ENCODE measurements at places on chromosomes 6 and 20.

GRCh38 chr6:30490026-30490876 lies 942 bp downstream of the HLA-E start:
- DNase-seq = no peak

GRCh38 chr6:117559299-117559698 lies 43.0 kb downstream of the GOPC start:
- no peak for DNase-seq

DNA sequence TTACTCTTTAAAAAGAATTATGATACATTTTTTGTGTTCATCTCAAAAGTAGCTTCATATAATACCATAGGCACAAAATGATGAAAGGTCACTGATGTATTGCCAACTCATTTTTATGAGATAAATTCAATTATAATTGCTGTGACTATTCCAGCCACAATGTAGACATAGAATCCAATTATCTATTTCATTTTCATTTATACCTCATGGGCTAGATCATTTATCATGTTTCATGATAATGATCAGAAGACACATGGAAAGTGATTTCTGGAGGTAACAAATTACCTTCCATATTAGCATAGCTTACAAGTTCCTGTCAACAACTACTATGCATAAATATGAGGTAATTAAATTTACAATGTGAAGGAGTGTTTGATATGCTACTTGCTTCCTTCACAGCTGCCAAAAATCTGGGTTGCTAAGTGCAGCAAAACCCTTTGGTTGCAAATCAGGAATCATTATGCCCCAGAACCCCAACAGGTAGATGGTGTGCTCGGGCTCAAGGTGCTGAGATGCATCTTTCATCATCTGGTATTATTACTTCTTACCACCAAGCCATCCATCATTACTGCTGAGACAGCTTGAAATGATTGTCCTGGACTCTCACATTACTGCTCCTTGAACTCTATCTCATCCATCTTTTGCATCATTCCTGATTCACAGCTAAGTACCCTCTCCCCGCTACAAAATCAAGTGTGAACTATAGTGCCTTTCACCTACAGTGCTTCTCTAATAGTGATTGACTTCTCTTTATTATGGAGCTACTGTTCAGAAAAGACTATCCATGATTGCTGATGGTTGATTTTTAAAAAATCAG lies 306.0 kb upstream of the THEMIS start:
- DNase-seq = no peak

GRCh38 chr6:37794825-37795224 lies 24.7 kb upstream of the ZFAND3 start:
- no peak for DNase-seq

DNA sequence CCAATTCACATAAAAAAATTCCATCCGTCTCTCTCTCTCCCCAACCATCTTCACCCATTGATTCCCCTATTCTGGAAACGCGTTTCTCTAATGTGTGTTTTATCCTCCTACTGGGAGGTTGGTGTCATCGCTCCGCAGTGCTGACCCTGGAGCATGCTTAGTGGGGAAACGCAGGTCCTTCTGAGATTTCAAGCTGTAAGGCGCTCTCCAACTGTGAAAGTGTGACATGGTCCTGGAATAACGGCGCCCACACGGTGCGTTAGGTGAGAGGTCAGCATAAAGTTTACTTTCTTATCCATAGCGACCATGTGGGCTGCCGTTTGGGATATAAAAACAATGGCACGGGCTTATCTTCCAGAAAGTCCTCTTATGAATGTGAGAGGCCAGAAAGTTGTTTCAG lies 123.9 kb downstream of the WDR27 start:
- DNase-seq = no peak
